B cell (primary cell): ENCODE measurements at places on chromosomes 2 and 18. TPM values are rescaled to one million over a fixed set of nuclear protein-coding genes. Genes with fewer than 3 reads are reported as not detected.

GRCh38 chr2:32838418-32838817 is 108.3 kb upstream of the LTBP1 start:
- no peak for DNase-seq

GRCh38 chr2:119062652-119063051 is 95.9 kb downstream of the C1QL2 start:
- no peak for DNase-seq

DNA sequence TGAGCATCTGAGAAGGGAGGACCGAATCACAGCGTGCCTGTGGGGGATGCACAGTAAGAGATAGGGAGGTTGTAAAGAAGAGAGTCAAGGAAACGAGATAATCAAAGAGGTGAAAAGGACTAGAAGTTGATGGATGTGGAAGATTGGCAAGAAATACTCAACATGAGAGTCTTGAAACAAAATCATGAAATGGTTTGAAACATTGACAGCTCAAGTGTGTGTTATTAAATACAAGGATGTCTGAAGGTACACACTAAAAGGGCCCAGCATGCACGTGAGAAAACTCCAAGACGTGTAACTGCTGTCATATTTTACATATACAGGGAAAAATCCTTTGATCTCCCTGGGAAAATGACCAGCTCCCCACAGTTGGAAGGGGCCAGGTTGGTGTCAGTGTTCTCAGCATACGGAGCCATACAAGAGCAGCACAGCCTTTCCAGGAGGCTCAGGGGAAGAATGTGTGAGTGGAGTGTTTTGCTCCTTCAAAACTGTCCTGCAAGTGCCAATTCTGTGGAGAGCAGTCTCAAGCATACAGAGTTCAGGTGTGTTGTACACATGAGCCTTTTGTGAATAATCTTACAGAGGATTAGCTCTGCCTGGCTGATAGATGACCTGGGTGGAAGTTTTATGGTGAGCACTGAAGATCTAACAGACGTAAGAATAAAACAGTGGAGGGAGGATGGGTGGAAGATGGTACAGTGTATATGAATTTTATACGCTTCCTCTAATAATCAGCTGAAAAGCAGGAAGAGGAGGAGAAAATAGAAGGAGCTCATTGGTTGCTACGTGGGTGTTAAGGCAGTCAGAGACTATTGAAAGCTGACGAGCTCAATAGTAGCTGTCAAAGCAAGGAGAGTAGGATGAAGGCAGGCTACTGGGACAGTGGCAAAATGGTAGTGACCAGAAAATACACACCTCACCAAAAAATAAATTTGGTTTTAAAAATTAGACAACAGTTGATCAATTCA is 126.8 kb downstream of the ATP9B start:
- no peak for DNase-seq

GRCh38 chr2:176171351-176172006 is 14.4 kb downstream of the HOXD3 start:
- no peak for DNase-seq

DNA sequence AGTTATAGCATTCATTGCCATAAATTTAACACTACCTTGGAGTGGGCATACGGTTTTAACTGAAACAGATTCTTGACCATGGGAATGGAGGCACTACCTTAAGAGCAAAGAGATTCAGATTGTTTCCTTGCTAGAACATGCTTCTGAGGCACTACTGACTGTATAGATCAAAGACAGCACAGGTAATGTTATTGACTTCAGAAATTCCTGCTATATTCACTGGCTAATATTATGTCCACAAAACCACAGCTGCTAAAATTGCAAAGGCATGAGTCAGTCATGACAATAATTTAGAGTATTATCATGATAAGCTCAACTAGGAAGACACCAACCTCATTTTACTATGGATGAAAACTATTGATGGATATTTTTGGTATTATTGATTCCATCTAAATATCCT is 39.4 kb downstream of the SLC8A1 start:
- no peak for DNase-seq

- no peak for DNase-seq
Observed at GRCh38 chr18:24831871-24832665, 371.6 kb downstream of the HRH4 start.

DNA sequence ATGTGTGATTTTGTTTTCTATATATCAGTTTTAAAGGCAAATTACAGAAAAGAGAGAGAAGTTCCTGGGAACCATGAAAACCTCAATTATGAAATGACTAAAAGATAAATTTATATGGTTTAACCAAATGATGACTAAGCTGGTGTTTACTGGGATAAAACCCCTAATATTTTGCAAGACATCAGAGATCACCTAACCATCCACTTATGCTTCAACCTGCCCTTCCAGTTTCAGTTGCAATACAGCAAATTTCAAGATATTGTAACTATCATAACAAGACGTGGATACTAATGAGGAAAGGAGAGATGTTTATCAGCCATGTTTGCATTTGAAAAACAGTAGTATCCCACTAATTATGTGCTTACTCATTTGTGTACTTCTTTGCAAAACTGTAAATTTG is 108.2 kb downstream of the GAREM1 start:
- DNase-seq = no peak

- no peak for DNase-seq
Observed at GRCh38 chr2:216286616-216287231, 85.6 kb downstream of the MARCHF4 start.

DNA sequence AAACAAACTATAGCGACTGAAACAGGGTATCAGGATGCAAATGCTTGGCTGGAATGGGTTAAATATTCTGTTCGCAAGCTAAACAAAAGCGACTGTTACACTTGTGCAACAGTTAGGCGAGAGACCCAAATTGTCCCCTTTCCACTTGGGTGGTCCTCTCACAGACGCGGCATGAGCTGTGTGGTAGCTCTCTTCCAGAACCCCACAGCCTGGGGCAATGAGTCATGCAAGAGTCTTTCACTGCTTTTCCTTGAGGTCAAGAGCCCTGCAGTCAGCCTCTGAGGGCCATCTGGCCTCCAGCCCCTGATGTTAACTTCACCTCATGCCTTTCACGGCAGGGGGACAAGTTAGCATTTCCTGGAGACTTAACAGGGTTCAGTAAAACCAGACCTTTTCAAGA is 25.7 kb downstream of the SULT1C4 start:
- no peak for DNase-seq

- no peak for DNase-seq
Observed at GRCh38 chr2:225354281-225354774, 45.2 kb upstream of the NYAP2 start.

The ADCYAP1 gene
- not detected in 2 replicates for total RNA-seq

- DNase-seq = no peak
Observed at GRCh38 chr2:10255189-10256030, 47.3 kb upstream of the HPCAL1 start.

DNA sequence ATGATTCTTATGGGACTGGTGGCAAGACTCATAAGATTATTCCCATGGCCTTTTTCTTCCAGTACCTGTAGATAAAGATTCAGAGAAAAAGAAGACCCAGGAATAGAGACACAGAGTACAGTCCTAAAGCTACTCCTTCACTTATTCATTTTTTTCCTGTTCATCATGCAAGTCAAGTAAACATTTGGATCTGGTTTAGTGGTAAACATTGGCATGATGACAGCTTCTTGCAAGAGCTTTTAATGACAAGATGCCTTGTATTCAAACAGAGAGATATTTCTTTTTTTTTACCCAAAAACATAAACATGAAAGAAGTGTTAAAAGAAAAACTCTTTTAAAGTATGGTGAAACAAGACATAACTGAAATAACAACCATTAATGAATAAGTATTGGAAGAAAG is 20.2 kb downstream of the CXCR2 start:
- no peak for DNase-seq

GRCh38 chr18:79526468-79527460 is 131.0 kb downstream of the NFATC1 start:
- DNase-seq = no peak

- no peak for DNase-seq
Observed at GRCh38 chr2:179441551-179441950, 176.9 kb upstream of the SESTD1 start.

DNA sequence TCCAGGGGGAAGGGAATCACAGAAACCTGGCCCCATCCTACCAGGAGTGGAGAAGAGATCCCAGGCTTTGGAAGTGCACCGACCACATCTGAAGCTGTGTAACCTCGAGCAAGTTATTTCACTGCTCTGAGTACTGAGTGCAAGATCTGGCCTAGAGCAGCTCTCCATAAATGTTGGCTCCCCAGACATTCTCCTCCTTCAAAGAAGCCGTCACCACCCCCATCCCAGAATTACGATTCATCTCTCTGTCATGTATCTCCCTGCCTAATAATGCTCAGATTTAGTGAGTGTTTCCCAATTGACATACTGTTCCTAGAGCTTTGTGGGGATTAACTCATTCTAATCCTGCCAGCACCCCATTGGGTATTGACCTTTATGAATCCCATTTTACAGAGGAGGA is 51.7 kb downstream of the TNS1 start:
- no peak for DNase-seq

- no peak for DNase-seq
Observed at GRCh38 chr2:66984864-66985263, 412.3 kb upstream of the ETAA1 start.

The PXDN gene
- total RNA-seq = 1.4 TPM in 2 replicates
